ENCODE measurements at places on chromosomes 7 and 10.
A peak's percentile ranks its signal among the peaks of the same experiment; 100 is the strongest.

DNA sequence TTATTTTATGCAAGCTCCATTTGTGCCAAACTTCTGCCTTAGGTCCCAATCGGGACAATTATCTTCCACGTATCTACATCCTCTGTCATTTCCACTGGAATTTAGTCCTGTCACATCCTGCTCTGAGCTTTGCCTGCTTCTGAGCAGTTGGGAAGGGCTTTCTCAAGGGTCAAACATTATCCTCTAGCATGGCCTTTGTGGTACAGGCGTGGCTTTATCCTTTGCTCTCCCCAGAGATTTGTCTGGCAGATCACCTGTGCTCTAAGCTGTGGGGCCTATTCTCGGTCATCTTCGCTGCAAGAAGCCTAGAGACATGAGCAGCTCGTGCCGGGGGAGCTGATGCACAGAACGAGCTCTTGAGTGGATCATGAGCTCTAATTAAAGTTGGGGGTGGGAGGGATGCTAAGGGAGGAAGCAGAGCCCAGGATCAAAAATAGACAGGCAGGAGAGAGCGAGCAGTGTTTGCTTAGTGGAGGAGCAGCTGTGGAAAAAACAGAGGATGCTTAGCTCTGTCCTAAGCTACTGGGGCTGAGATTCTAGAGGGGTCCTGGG is 19.8 kb upstream of the TMEM273 start:
- DNase-seq, result no peak

- no peak for DNase-seq
These were observed 116.4 kb upstream of the ASAH2 start for GRCh38 chr10:50367732-50368131.

GRCh38 chr7:152369518-152369917 is 66.3 kb downstream of the KMT2C start:
- DNase-seq, result no peak

DNA sequence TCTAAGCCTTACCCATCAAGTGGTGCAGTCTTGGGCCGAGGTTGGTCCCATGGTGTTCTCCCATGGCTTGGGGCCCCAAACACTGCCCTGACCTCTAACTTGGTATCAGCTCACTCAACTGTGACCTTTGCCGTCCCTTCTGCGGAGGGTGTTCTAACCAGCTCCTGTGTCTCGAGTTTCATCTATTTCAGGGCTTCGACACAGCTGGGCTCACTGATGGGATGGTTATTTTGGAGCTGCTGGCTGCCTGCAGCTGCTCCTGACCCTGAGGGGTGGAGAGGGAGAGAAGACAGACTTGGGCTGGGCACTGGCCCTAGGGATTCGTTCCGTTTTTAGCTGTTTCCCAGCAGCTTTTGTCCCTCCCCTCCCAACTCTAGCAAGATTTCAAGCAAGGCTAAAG is 86.9 kb downstream of the NEURL1 start:
- no peak for DNase-seq

GRCh38 chr10:22992621-22993020 is 64.8 kb downstream of the ARMC3 start:
- DNase-seq, result peak; percentile 32

DNA sequence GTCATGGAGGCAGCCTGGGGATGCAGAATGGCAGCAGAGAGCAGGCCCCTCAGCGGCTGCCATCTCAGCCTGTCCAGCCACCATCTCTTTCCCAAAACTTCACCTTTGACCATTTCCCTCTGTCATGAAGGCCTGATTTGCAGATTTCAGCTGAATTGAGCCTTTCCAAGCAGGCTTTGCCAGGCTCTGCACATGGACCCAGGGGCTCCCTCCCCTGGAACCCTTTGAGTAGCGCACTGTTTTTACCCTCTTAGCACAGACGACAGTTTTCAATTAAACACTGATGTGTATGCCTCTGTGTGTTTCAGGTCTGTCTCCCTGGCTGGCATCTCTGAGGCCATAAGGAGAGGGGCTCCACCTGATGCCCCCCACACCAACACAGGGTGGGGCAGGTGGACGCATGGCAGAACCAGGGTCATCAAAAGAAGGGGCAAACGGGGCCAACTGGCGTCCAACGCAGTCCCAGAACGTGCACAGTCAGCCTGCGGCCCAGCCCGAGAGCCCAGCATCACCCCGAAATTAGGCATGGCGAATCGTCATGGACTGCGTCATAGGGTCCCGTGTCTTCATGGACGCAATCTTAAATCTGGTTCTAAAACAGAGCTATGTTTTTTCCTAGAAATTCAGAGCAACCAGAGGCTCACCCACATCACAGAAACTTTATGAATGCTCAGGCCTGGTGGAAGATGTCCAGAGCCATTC is 185.0 kb upstream of the TCERG1L start:
- DNase-seq, result no peak

DNA sequence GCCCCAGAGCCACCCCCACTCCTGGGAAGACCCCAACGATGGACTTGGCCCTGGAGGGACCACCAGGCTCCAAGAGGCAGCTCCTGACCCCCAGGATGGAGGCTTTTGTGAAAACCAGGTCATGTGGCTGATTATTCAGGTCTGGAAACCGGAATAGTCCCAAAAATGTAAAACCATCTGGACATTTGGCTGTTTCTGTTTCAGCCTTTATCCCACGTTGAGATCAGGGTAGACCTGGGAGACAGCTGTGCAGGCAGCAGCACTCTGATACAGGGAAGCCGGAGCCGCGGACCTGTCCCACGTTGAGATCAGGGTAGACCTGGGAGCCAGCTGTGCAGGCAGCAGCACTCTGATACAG is 7.1 kb upstream of the ADGRA1 start:
- no peak for DNase-seq

All from SHP77 (cell line).